Activated naive CD4-positive, alpha-beta T cell treated with Interleukin-2 at 50 U/mL for 16 hours (primary cell): ENCODE measurements at places on chromosomes 7 and 10.

DNA sequence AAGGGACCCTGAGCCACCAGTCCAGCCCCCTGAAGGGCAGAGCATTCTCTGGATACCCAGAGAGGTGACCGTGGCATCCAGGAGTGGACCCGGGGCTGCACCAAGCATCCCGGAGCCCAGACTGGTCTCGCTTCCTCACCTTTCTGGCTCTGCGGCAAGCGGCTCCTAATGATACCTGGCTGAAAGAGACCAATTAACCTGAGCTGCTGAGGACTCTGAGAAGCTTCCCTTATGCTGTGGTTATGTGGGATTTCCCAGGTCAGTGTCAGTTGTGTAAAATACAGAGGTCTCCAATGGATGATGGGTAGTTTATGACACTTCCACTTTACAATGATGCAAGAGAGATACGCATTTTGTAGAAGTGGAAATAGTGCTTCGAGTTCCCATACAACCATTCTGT lies 51.5 kb downstream of the PFKFB3 start:
- no peak for DNase-seq

DNA sequence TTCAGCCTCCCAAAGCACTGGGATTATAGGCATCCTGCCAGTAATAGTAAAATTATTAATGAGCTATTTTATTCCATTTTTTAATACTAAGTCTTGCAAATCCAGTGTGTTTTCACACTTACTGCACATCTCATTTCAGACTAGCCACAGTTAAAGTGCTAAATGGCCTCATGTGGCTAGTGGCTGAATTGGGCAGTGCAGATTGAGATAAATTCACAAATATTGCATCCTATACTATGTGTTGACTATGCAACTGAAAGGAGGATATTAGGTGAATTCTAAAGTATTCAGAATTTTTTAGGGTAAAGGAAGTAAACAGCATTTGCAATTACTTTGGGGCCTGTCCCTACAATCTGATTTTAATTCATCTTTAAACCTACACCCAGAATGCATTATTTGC lies 10.2 kb downstream of the APBB1IP start:
- no peak for DNase-seq

DNA sequence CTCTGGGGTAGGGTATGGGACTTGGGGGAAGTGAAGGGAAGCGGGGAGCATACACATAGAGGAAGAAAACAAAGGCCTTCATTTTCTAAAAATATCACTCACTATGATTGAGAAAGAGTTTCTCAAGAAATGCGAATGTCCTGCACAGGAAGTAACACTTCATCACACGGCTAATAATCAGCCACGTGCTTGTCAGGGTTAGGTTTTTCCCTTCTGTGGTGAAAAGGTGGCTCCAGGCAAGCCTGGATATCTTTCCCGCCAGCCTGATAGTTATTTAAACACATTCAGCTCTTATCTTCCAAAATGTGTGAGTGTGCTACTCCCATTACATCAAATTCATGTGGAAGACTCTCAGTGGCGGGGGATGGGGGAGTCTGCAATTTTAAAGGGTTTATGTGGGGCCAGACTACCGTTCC lies 166.4 kb upstream of the ADO start:
- DNase-seq = no peak

- no peak for DNase-seq
Observed at GRCh38 chr10:34713875-34714274, 101.2 kb downstream of the PARD3 start.

DNA sequence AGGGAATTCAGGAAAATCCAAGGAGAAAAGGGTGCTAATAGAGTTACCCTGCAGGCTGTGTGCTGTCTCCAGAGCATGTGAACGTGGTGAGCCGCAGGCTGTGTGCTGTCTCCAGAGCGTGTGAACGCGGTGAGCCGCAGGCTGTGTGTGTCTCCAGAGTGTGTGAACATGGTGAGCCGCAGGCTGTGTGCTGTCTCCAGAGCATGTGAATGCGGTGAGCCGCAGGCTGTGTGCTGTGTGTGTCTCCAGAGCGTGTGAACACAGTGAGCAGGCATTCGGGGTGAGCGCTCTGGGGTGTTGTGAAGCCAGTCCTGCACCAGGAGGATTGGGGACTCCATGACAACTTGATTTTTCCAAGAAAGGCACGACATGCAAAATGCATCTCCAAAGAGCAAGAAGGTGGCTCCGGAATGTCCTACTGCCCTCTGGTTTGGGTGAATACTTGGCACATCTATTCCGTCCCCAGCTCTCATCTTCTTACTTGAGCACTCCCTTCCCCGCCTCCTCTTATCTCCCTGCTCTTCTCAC lies 407.9 kb upstream of the SHH start:
- no peak for DNase-seq

GRCh38 chr7:72249106-72249505 lies 163.0 kb downstream of the CALN1 start:
- DNase-seq = no peak

DNA sequence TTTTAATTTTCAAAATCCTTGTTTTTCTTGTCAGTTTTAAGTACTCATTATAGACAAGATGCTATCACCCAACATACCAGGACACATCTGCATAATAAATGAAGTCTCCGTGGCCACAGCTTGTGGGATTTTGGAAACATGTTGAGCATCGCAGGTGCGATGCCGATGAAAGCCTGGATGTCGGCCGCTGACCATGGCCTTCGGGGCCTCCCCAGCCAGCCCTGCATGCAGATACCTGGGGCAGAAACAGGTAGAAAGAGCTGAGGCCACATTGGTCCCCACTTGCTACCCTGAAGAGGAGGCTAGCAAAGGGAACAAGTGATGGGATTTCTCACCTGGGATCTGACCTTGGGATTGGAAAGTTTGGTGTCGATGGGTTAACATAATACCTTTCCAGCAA lies 123.8 kb downstream of the DOCK1 start:
- no peak for DNase-seq

DNA sequence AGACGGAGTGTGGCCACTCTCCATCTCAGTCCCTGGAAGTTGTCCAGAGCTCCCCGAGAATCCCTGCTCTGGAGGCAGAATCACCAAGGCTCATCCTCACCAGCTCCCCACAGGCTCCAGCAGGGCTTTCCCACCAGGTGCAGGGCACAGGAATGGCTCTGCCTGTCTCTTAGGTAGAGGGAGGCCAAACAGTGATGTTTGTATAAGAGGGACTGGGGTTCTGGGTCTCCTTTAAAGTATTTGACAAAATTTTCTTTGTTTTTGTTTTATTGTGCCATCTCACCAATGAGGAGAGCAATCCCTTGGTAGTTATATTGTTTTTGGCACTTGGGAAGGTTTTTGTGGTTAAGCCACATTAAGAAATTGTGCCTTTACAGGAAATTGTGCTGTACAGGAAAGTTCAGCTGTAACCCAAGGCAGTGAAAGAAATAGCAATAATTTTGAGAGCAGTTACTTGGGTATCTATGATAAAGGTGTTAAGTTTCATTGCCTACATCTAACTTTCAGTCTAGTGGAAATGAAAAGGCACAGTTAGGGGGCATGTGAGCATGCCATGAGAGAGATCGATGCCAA lies 219.3 kb upstream of the PRSS58 start:
- DNase-seq = no peak

DNA sequence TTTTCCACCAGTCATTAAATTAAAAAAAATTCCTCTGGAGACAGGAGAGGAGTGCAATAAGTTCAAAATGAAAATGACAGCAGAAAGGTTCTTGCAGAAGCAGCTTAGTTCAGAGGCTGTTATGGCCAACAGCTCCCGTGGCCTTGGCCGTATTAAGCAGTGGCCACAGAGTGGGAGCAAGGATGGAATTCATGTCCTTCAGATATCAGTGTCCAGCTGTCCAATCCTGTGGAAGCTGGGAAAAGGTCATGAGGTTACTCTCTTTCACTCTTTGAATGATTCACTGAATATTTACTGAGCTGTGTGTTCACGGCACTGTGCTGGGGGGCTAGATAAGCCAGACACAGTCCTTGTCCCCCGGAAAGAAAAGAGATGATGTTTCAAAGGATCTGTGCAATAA lies 231.8 kb downstream of the BMPER start:
- no peak for DNase-seq

GRCh38 chr10:112756235-112756527 lies 193.9 kb upstream of the TCF7L2 start:
- no peak for DNase-seq

DNA sequence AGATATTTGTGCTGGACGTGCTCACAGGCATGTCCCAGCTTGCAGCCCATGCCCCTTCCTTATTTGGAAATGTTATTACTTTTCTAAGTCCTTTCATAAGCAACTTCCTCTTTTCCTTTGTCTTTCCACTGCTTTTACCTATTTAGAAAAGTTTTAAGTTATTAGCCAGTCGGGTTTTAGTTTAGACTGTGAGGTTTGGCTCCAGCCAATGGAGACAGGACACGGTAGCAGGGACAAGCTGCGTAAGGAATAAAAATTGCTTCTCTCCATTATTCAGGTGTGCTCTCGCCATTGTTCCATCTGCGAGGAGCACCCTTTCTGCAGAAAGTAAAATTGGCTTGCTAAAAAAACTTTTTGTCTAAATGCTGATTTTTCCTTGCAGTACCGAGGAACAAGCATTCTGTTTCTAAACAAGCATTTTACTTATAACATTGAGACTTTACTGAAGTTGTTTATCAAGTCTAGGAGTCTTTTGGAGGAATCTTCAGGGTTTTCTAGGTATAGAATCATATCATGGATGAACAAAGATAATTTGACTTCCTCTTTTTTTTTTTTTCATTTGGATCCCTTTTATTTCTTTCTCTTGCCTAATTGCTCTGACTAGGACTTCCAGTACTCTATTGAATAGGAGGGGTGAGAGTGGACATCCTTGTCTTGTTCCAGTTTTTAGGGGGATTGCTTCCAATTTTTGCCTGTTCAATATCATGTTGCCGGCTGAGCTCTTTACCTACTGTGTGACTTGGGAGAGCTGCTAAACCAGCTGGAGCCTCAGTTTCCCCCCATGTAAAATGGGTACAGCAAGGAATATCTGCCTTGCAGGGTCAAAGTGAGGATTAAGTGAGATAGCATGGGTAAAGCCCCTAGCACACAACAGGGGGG lies 63.8 kb downstream of the ALOX5 start:
- DNase-seq = no peak

GRCh38 chr7:158263110-158263963 lies 324.3 kb downstream of the PTPRN2 start:
- no peak for DNase-seq

DNA sequence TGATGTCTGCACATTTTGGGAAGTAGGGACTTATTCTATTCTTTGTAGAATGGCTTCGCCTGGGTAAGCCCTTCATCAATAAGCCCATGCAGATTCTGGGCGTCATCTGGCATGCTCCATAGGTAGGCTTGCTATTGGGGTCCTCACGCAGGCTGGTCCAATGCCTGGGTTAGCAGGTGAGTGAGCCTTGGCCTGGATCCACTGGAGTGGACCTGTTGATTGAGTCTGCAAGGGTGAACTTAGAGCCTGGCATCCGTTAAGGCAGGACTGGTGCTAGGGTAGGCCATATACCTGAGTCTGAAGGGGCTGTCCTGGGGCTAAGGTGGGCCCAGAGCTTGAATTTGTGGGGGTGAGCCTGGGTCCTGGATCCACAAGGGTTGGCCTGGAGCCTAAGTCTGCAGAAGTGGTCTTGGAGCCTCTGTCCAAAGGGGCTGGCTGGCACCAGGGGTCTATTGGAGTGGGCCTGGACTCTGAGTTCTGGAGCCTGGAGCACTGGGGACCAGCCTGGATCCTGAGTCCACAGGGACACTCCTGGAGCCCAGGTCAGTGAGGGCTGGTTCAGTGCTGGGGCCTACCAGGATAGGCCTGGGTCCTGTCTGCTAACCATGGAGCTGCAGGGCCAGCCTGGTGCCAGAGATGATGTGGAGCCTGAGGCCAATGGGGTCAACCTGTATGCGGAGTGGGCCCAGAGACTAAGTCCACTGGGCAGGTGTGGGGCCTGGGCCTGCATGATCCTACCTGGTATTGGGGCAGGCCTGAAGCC lies 297.7 kb downstream of the PTPRN2 start:
- no peak for DNase-seq

- DNase-seq = no peak
Observed at GRCh38 chr10:5892007-5892406, 2.0 kb downstream of the FBH1 start.

DNA sequence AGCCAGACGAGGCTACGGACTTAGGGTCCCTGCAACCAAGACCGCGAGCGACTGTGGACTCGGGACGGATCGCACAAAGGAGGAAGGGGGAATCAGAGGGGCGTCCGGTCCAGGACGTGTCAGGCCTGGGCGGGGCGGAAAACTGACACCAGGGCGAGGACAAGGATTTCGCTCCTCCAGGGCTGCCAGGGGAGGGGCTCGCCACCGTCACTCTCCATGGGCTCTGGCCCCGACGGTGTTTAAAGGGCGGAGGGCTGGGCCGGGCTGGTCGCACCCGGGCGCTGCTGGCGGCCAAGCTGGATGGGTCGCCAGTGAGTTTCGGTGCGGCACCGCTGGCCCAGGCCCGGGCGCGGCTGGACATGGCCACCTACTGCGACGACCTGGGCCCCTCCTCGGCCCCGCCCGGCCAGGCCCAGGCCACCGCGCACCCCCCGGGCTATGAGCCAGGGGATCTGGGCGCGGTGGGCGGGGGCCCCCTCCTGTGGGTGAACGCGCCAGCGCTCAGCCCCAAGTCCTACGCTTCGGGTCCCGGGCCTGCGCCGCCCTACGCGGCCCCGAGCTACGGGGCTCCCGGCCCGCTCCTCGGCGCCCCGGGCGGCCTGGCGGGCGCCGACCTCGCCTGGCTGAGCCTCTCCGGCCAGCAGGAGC lies at the start of gene FOXI2:
TSS of gene FOXI2 (plus strand) at position 271 of the 648 bp plus-strand sequence. CDS start at position 360, 89 bp downstream.
- DNase-seq = no peak

- DNase-seq = no peak
Observed at GRCh38 chr10:129400426-129400825, 66.6 kb upstream of the MGMT start.

GRCh38 chr10:43402880-43403452 lies 6.0 kb downstream of the HNRNPF start:
- DNase-seq = no peak

- DNase-seq = no peak
Observed at GRCh38 chr10:24916365-24916764, 36.0 kb downstream of the PRTFDC1 start.

- DNase-seq = no peak
Observed at GRCh38 chr10:121781101-121781500, 146.7 kb downstream of the ATE1 start.

DNA sequence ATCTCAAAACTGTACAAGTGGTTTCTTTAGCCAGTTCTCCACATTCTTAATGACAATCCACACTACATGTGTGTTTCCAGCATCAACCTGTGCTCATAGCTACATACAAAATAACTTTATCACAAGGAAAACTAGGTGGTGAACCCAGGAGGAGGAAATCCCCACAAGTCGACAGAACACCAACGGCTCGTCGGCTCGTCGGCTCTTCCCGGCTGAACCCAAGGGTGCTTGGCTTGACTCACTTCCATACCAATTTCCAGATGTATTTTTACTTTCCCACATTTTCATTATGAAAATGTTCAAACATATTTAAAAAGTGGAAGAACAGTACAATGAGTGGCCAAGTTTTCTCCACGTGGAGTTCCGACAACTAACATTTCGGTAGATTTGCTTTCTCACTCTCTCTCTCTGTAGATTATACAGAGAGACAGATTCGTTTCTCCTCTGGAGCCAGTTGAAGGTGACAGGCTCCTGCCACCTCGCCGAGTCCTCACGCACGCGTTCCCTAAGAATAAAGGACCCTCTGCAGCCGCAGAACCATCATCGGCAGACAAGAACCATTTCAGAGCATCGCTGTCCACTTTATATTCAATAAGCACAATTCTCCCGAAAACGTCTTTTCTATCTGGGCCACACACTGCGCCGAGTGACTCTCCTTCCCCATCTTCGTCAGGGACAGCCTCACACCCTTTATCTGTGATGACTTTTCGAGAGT lies 53.3 kb downstream of the DIP2C start:
- no peak for DNase-seq
